Osteocyte (in vitro differentiated cells): ENCODE measurements at places on chromosomes 3 and 15. TPM values are rescaled to one million over a fixed set of nuclear protein-coding genes. Genes with fewer than 3 reads are reported as not detected.

GRCh38 chr3:191441687-191442086 is 19.3 kb upstream of the PYDC2 start:
- H3K4me3 ChIP-seq = no peak overlapping the region
- no peaks in the 10 kb centered on the region for H3K36me3 ChIP-seq
- no peaks in the 10 kb centered on the region for H3K4me1 ChIP-seq
- H3K27ac ChIP-seq = no peak overlapping the region
- DNase-seq = no peak

DNA sequence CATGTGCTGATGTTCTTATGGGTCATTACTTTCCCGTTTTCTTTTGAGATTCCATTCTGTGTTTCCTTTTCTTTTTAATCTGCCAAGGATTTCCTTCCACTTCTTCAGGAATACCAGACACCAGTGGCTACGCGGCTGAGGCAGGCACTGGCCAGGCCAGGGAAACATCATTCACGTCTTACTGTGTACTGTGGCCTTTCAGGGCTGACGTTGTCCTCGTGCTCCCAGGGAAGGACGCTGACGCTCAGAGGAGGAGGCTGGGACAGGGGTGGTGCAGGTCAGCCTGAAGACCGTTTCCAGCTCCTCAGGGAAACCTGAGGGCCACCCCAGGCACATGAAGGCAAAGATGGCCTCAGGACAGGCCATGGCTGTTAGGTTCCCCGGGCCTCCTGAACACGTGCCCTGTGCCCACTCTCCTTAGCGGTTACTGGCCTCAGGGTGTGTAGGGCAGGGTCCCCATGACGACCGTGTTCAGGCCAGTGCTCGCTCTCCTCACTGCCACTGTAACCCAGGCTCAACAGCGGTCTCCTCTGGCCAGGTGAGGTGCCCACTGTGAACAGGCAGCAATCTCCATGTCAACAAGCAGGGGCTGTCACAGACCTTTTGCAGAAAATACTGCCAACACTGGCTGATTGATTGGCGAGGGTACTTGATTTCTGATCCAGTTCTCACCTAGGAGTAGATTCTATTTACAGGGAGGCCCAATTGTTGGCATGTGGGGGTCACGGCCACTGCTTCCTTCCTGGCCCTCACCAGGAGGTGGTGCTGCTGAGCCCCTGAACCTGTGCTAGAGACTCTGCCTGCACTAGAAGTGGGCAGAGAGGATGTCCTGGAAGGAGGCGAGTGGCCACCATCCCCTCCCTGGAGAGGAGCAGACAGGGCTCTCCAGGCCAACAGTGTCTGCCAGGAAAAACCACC is 169.5 kb downstream of the ATP10A start:
- H3K27me3 ChIP-seq = no peaks in the 10 kb centered on the region
- peaks cover 12% of the 10 kb centered on the region for H3K4me1 ChIP-seq
- no peak overlapping the region for H3K4me3 ChIP-seq
- peaks cover 63% of the 10 kb centered on the region for H3K36me3 ChIP-seq

- H3K4me1 ChIP-seq = peaks cover 11% of the 10 kb centered on the region
- H3K27ac ChIP-seq = no peak overlapping the region
- no peak for DNase-seq
- H3K4me3 ChIP-seq = no peak overlapping the region
Measured at GRCh38 chr3:114449271-114450007, 155.6 kb downstream of the TIGIT start.

DNA sequence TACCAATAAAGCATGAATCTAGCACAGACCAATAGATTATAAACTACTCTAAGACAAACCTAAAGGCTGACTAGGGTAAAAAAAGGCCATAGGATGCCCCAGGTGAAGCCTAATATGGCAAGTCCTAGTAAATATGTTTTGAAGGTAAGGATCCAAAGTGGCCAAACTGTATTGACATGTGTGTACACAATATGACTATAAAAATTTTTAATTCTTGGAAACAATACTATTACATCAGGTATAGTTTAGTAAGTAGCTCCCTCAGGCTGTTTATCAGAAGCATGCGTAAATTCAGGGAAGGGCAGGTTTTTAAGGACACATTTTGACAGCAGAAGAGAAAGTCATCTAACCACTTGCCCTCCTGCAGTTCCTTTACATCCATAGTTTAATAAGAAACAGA is 18.8 kb downstream of the GNB4 start:
- H3K27ac ChIP-seq = peak overlapping the region; percentile 40
- H3K27me3 ChIP-seq = no peaks in the 10 kb centered on the region
- peaks cover 37% of the 10 kb centered on the region for H3K4me1 ChIP-seq
- no peak overlapping the region for H3K4me3 ChIP-seq
- DNase-seq = no peak
- H3K36me3 ChIP-seq = no peaks in the 10 kb centered on the region

DNA sequence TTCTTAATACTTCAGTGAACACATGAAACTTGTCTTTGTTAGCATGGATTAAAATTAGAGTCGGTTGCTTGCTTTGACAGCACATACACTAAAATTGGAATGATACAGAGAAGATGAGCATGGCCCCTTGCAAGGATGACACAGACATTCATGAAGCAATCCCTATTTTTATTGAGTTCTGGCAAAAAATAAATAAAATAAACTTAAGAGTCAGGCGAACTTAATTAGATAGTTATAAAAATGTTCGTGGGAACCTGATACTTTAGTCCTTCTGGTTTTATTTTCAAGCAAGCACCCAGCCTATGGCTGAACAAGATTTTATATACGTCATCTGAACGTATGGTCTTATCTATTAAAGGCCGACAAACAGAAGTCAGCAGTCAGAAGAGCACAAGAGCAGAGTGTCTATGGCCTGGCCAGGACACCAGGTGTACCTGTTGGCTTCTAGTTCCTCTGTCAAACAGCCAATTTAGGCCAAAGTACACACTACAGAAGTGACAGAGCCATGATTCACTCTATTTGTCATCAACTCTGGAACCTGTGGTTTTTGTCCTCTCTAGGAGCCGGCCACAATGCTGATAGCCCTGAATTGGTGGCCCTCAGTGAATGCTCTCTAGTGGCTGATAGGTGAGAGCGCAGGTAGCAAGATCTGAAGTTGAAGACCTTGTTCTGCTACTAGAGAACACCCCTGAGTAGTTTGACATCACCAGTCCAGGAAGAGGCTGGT is 64.3 kb downstream of the LEO1 start:
- H3K4me3 ChIP-seq = no peak overlapping the region
- no peak for DNase-seq

GRCh38 chr3:157074490-157074889 is 85.5 kb downstream of the CCNL1 start:
- no peaks in the 10 kb centered on the region for H3K27me3 ChIP-seq
- no peak for DNase-seq
- H3K4me1 ChIP-seq = peaks cover 45% of the 10 kb centered on the region
- H3K36me3 ChIP-seq = no peaks in the 10 kb centered on the region

DNA sequence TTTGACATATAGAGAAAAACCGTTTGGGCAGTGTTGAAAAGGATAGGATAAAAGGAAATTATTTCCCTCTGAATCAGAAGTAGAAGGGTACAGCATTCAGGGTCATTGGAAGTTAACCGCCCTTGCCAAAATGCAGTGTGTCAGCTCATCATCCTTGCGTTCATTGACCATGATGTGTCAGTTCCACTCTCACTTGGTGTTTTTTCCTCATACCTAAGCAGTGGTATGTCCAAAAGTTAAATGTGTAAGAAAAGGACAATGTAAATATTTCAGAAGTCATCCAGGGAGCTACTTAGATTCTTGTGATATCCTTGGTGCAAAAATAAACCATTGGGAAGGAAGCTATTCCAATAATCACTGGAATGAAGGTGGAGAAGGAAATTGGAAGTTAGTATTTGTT is 50.7 kb downstream of the MAP6D1 start:
- peaks cover 49% of the 10 kb centered on the region for H3K36me3 ChIP-seq
- no peak overlapping the region for H3K27ac ChIP-seq
- H3K4me1 ChIP-seq = no peaks in the 10 kb centered on the region
- H3K27me3 ChIP-seq = no peaks in the 10 kb centered on the region

GRCh38 chr15:55194256-55194655 is 2.5 kb downstream of the RSL24D1 start:
- peak overlapping the region; percentile 1 for H3K27ac ChIP-seq
- no peaks in the 10 kb centered on the region for H3K27me3 ChIP-seq
- H3K4me1 ChIP-seq = peaks cover 9% of the 10 kb centered on the region
- no peak for DNase-seq
- H3K36me3 ChIP-seq = peaks cover 19% of the 10 kb centered on the region
- peak overlapping the region; percentile 20 for H3K4me3 ChIP-seq

- H3K27ac ChIP-seq = peak overlapping the region; percentile 88
- H3K36me3 ChIP-seq = no peaks in the 10 kb centered on the region
- peak overlapping the region; percentile 91 for H3K4me3 ChIP-seq
- peak; percentile 72 for DNase-seq
- peaks cover 39% of the 10 kb centered on the region for H3K4me1 ChIP-seq
Measured at GRCh38 chr3:179148616-179149405, 654 bp downstream of the PIK3CA start.

DNA sequence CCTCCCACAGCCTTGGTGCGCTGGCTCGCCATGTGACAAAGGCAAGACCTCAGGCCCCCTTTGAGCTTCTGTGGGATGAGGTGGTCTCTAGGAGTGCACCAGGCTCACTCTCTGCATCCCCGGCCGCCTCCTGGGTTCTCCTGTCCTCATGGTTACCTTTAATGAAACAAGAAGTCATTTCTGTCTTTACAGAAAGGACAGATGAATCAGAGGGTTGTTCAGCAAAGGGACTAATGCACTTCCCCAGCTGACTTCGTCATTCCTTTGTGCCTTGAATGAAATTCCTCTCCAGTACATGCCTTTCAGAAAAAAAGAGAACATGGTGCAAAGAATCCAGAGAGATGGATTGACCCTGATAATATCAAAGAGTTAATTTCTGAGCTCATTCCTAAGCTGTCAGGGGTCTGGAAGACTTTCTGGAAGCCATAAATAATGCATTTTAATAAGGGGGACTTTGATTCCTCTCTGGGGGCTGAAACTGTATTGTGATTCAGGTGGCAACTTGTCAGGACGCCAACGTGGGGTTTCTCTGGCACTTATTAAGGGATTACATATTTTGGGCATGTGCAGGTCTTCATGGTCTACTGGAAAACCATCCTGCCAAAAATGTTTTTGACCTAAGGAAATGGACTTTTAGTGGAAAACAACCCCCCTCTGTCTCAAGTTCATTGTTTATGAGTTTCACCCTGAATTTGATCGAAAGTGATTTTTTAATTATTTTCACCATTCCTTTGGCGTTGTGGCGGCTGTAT is 122.7 kb downstream of the FBLN2 start:
- H3K27ac ChIP-seq = no peak overlapping the region
- no peaks in the 10 kb centered on the region for H3K4me1 ChIP-seq
- H3K27me3 ChIP-seq = peaks cover 34% of the 10 kb centered on the region

GRCh38 chr15:75023872-75024636 is 664 bp downstream of the PPCDC start:
- peaks cover 15% of the 10 kb centered on the region for H3K4me1 ChIP-seq
- H3K4me3 ChIP-seq = peak overlapping the region; percentile 88
- H3K27ac ChIP-seq = peak overlapping the region; percentile 81
- H3K27me3 ChIP-seq = no peaks in the 10 kb centered on the region

- no peaks in the 10 kb centered on the region for H3K27me3 ChIP-seq
- peaks cover 79% of the 10 kb centered on the region for H3K4me1 ChIP-seq
- peak overlapping the region; percentile 67 for H3K27ac ChIP-seq
- no peak for DNase-seq
- peaks cover 4% of the 10 kb centered on the region for H3K36me3 ChIP-seq
Measured at GRCh38 chr15:75696311-75696720, 16.3 kb downstream of the CSPG4 start.

GRCh38 chr3:42696356-42697288 is 6.0 kb downstream of the HHATL start:
- peak; percentile 79 for DNase-seq
- no peaks in the 10 kb centered on the region for H3K4me1 ChIP-seq

DNA sequence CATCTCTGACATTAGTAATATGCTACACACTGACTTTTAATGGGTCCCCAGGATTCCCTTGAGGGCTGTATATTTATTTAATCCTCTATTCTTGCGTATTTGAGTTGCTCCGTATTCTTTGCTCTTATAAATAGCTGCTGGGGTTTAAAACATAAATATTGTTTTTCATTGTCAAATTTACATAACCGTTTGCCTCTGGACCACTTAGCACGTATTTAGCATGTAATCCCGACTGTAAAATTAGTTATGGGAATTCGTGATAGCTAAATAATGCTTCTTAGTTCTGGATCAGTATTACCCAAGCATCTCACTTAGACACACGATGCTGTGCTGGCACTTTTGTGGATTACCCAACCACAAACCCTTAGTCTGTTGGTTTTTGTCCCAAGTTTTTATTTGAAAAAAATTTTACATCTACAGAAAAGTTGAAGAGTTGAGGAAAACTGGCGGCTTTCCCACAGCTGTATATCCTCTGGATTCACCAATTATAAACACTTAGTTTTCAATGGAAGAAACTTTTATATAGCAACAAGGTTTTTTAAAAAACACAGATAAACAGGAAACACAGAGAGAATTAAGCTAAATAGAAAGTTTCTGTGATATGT is 296.8 kb upstream of the TPM1 start:
- no peak overlapping the region for H3K27ac ChIP-seq
- H3K36me3 ChIP-seq = no peaks in the 10 kb centered on the region
- H3K4me1 ChIP-seq = peaks cover 38% of the 10 kb centered on the region
- DNase-seq = no peak
- H3K4me3 ChIP-seq = no peak overlapping the region

- H3K27me3 ChIP-seq = no peaks in the 10 kb centered on the region
- no peak overlapping the region for H3K27ac ChIP-seq
- H3K4me3 ChIP-seq = no peak overlapping the region
- peaks cover 3% of the 10 kb centered on the region for H3K4me1 ChIP-seq
Measured at GRCh38 chr3:50189274-50189673, 2.1 kb upstream of the GNAT1 start.

DNA sequence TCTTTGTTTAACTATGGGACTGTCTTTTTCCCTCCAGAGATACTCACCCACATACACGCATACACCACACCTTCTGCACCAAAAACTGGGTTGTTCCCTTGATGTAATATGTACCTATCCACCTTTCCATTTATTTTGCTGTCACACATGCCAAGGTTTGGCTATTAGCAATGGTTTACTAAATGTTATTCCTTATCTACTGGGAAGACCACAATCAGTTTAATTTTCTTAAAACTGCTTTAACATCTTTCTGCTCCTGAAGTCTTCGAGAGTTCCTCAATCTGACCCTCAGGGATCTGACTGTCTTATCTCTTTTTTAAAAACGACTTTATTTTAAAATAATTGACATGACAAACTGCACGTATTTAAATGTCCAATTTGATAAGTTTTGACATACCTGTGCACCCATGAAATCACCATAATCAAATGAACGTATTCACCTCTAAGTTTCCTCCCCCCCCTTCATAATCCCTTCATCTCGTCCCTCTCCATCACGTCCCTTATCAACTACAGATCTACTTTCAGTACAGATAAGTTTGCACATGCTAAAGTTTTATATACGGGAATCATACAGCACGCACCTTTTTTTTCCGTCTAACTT is 805 bp upstream of the TRPM7 start:
- H3K27me3 ChIP-seq = no peaks in the 10 kb centered on the region
- peak overlapping the region; percentile 95 for H3K27ac ChIP-seq
- peaks cover 2% of the 10 kb centered on the region for H3K36me3 ChIP-seq
- no peak for DNase-seq

SGO1 gene
- 2.7 and 3.1 TPM in 2 replicates for total RNA-seq

NLGN1 gene
- total RNA-seq = 3.9 and 4.0 TPM in 2 replicates

CGNL1 gene
- 5.5 and 6.2 TPM in 2 replicates for total RNA-seq

ICE2 gene
- total RNA-seq = 48.2 and 50.3 TPM in 2 replicates

CYP11A1 gene
- total RNA-seq = not detected in 2 replicates

ANKRD34C gene
- 0.08 TPM in 1 of 2 replicates, not detected in the other for total RNA-seq

CHRM5 gene
- not detected in 2 replicates for total RNA-seq

CCR8 gene
- not detected in 2 replicates for total RNA-seq
